Aortic smooth muscle cell (primary cell): ENCODE measurements at places on chromosomes 12 and 14. TPM values are rescaled to one million over a fixed set of nuclear protein-coding genes. Genes with fewer than 3 reads are reported as not detected.

The AICDA gene
- total RNA-seq, result not detected in 2 replicates

The RACGAP1 gene
- total RNA-seq, result 58.3 and 78.9 TPM in 2 replicates

The IL31 gene
- total RNA-seq, result not detected in 2 replicates

The CYP27B1 gene
- total RNA-seq, result 0.19 and 0.40 TPM in 2 replicates
